ENCODE measurements at places on chromosomes 6 and 20.
A peak's percentile ranks its signal among the peaks of the same experiment; 100 is the strongest.

- DNase-seq = no peak
Observed at GRCh38 chr20:57513199-57513598, 11.7 kb downstream of the CTCFL start.

- peak; percentile 77 for DNase-seq
Observed at GRCh38 chr20:38633577-38634093, 32.0 kb downstream of the ARHGAP40 start.

DNA sequence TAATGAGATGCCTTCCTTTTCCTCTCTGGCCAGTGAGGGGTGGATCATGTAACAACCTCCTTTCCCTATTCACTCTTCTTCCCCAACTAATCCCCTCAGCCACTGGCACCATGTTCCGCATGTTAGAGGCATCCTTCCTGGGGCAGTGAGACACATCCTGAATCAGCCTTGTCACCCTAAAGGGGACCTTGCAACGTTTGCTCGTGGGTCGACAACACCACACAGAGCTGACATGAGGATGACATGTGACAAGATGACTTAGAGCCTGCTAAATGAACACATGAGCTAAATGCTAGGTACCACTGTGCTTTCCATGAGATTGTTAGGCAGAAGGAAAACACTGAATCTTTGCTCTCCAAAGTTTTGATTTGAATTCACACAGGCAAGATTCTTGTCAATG, 129.2 kb downstream of the ATXN1 start:
- no peak for DNase-seq

- no peak for DNase-seq
Observed at GRCh38 chr20:44772636-44773035, 27.0 kb downstream of the KCNK15 start.

DNA sequence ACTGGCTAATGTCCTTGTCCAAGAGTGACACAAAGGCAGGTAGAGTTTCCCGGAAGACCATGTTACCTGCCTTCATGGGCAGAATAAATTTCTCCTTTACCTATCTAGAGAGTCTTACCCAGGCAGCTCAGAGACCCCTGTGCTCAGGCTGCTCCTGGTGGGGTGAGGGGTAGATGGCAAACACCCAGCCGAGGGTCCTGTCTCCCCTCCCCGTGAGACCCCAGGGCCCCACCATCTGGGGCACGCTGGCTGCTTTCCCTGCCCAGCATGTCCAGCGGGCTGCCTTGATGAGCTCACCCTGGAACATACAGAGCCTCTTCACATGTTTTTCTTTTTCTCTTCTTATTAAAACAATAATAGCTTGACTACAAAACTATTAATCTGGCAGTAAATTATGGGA, 116.5 kb downstream of the EDN3 start:
- DNase-seq = no peak

GRCh38 chr6:87281426-87281825, 41.0 kb upstream of the SMIM8 start:
- no peak for DNase-seq

GRCh38 chr20:36182604-36183154, 28.1 kb downstream of the EPB41L1 start:
- no peak for DNase-seq

- DNase-seq = peak; percentile 72
Observed at GRCh38 chr6:157323966-157324300, 614 bp upstream of the TMEM242 start.

GRCh38 chr6:130306377-130306776, 59.4 kb upstream of the TMEM200A start:
- no peak for DNase-seq

DNA sequence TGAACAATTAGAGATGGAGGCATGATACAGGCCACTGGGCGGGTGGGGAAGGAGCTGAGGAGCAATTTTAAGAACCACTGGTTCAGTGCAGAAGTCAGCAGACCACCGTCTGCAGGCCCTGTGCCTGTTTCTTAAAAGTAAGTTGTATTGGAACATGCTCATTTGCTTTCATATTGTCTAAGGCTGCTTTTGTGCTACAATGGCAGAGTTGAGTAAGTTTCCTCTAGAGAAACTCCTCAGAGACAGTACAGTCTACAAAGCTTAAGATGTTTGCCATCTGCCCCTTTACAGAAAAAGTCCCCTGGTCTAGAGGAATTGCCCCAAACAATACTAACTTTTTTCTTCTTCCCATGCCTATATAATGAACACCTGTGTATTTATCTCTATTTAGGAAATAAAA, 28.5 kb upstream of the UBE2J1 start:
- DNase-seq = no peak

DNA sequence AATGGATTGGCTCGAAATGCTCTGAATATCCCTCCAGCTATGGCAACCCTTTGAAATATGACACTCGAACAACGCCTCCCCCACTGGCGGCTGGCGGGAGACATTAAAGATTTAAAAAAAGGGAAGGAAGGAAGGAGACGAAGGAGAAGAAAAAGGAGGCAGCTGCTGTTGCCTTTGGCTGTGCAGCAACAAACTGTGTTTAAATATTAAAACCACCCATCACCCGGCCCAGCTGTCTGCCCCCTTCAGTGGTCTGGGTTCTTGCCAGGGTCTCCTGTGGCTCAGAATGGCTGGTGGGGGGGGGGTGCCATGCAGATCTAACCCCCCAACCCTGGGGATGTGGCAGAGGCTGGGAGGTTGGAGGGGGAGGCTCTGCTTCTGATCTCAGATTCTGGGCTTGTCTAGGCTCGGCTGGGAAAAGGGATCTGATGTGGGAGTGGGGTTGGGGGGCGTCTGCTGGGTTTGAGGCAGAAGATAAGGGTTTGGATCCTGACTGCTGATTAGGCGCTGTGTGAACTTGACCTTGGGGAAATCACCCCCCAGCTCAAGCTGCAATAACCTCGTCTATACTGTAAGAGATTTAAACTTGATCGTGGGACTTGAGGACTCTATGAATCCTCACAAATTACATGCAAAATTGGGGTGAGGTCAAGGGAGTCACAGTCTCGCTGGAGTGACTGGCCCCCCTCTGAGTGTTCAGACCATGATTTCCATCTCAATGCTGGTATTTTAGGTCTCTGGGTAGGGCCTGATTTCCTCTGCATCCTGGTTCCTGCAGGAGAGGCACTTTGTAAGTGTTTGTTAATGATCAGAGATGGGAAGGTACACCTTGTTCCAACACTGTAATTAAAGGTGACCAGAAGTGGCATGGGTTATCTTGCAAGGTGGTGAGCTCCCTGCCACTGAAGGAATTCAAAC, 40.3 kb upstream of the BLCAP start:
- no peak for DNase-seq

GRCh38 chr6:90463359-90463758, 123.5 kb downstream of the MAP3K7 start:
- DNase-seq = no peak

- no peak for DNase-seq
Observed at GRCh38 chr6:154606457-154606856, 96.0 kb upstream of the CNKSR3 start.

GRCh38 chr6:93568169-93568568, 148.8 kb upstream of the EPHA7 start:
- DNase-seq = no peak

DNA sequence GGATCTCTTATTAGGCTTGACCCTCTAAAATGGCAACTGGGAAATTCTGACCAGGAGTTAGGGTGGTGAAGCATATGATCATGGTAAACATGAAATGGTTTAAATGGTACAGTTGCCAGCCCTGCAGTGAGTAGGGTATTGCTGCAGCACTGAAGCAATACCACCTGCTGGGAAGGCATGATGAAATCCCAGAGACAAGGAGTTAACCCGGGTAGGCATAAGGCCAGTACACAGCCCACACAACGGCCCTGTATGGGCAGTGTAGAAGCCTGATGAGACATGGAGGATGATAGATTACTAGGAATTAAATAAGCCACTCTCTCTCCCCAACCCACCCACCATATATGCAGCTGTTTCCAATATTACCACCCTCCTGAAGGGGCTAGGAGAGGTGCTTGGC, 197.4 kb upstream of the MOCS1 start:
- no peak for DNase-seq

DNA sequence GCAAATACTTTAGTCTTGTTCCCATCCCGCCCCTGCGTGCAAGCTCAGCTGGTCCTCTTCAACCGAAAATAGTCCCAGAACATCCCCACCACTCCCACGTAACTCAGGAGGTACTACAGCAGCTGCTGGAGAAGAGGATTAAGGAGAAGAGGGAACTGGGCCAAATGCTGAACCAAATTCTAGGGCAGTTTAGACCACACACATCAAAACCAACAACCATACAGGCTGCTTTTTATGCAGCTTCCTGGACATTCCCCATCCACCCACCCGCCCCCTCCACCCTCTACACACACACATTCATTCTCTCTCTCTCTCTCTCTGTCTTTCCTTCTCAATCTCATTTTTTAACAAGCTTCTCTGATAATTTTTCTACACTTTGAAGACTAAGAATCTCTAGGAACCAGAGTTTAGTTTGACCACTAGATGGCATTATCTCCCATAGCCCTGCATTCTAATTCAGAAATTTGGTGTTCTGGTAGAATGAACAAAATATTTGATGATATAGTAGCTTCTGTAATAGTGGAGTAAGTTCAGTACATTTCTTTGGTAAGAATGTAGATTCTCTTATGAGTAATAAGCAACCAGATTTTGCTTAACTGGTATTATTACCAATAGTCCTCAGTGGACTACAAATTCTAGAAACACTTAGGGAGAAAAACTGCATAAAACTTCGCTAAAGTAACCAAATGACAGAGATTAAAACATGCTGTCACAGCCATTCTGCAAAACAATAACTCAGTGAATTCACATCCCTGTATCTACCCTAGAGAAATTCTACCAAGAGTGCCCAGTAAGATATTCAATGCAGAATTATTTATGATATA, 52.1 kb upstream of the BEND6 start:
- peak; percentile 52 for DNase-seq

GRCh38 chr20:19964289-19965265, 52.6 kb upstream of the NAA20 start:
- DNase-seq = peak; percentile 93

GRCh38 chr6:108686896-108687295, 126.2 kb downstream of the FOXO3 start:
- DNase-seq = no peak

GRCh38 chr6:23111984-23112383, 542.6 kb downstream of the HDGFL1 start:
- DNase-seq = peak; percentile 69

DNA sequence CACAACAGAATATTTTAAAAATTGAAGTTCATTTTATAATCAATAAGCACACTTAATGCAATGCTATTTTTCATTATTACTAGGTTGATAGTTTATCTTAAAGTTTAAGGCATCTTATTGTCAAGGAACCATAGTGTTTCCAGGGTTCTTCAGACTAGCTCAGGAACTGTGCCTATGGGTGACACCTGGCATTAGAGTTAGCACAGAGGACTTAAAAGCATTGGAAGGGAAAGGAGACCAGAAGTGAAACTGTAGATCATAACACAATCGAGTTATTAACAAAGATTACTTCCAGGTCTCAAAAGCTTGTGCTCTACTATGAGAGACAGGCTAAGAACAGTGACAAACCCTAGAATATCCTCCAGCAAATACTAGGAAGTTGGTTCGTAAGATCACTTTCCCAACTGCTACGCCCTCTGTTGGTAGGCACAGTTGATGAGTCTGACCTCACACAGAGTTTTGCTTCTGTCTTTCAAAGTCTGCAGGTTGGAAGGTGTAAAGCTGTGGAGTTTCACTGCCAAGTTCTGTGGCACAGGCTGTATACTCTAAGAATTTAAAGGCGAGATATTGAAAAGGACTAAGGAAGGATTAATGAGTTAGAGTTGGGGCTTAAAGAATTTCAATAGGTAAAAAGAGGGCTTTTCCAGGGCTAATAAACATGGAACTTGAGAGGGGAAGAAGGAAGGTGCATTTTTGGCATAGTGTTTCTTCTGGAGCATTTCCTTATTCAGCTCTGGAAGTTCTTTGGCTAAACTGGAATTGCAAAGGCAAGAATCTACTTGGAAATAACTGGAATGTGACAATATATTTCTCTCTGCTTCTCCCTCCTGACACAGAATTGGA, 531.3 kb upstream of the JAG1 start:
- DNase-seq = peak; percentile 47

GRCh38 chr20:62466072-62466760, 9.6 kb downstream of the GATA5 start:
- no peak for DNase-seq

DNA sequence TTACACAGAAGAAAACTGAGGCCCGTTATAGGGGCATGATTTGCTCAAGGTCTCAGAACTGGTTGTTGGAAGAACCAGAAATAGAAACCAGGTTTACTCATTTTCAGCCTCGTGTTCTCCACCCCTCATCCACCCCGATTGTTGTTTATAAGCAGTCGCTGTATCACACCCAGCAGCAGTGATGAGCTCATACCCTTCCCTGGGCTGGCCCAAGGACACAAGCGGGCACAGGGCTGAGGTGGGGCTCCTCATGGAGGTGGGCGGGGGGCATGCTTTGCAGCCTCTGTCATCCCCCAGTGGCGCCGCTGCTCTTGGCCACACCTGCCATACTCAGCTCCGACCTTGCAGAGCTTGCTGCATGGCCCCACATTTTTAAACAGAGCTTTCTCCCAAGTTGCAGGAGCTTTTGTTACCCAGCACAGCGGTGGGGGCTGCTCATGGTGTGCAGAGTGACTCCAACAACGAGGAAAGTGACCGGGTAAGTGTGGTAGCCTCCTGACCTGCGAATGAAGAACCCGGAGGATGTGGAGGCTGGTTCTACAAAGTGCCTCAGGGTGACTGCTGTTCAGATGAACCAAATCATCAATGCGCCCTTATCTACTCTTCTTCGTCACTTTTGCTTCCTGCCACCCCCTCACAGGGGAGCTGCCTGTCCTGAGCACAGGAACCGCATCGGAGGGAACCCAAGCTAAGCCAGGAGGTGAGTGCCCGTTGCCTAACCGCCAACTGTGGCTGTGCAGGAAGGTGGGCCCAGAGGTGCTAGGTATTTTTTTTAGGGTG, 43.6 kb upstream of the NKX2-2 start:
- DNase-seq = no peak

- no peak for DNase-seq
Observed at GRCh38 chr6:144651234-144651633, 366.1 kb downstream of the UTRN start.

DNA sequence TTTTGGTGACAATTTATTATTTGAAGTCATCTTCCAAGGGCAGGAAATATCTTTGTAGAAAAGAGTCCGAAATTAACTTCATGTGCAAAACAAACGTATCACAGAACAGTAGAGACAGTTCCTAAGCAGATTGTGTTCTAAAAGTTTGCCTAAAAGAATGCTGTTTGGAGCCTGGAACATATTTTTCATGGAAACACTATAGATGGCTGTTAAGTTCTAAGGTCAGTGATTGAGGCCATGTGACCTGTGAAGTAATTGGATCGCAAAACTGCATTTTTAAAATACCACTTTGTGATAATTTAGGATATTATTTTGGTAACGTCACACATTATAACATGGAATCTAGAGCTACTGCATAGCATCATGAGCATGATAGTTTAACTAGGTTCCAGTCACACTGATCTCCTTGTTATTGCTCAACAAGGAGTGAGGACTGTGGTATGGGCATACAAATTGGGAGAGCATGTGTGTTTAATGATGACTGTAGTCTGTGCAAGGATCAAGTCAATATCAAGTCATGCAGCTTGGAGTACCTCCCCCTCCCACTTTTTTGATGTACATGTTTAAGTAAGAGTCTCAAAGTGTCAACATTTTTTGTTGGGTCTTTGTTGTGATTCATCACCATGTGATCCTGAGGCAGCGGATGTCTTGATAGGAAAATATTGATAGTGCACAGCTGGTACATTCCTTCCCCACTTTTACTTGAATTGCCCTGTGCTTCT, 609.3 kb upstream of the CITED2 start:
- peak; percentile 19 for DNase-seq

All from AG08395 (cell line).